ENCODE measurements at places on chromosomes 6 and 20.

DNA sequence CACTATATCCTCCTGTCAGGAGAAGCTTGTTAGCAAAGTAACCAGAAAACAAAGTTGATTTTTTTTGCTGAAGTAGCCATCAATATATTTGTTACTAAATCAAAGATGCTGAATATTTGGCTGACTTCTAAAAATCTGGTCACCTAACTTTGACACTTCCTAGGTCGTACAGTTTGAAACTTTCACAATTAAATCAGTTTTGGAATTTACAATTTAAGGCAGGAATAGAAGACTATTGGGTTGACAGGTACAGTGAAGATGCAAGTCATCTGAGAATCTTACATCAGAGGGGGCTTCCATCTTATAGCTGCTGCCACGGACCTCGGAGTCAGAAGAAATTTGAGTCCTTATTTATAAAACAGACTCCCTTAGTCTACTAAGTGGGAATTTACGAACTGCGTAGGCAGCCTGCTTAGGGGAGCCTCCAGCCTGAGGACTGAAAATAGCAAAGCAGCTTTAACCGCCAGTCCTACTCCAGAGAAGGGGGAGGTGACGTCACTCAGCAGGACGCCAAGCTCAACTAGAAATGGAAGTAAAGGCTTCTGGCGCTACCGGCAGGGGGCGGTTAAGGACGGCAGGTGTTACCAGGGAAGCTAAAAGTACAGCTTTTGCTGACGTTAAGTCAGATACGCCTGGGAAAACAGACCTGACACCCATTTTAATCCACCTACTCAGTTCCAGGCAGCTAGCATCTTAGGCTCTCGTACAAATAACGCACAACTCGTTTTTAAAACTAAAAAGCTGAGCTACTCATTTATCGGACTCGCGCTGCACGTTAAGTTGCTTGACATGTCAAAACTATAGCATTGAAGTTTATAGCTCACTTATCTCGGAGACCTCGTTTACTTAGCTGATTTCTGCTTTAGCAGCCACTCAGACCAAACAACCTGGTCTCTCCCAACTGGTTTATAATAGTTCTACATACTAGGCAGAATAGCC lies 61.1 kb upstream of the HFE start:
- DNase-seq = peak; percentile 96

GRCh38 chr6:111573131-111573883 lies 32.4 kb downstream of the TRAF3IP2 start:
- DNase-seq = no peak

DNA sequence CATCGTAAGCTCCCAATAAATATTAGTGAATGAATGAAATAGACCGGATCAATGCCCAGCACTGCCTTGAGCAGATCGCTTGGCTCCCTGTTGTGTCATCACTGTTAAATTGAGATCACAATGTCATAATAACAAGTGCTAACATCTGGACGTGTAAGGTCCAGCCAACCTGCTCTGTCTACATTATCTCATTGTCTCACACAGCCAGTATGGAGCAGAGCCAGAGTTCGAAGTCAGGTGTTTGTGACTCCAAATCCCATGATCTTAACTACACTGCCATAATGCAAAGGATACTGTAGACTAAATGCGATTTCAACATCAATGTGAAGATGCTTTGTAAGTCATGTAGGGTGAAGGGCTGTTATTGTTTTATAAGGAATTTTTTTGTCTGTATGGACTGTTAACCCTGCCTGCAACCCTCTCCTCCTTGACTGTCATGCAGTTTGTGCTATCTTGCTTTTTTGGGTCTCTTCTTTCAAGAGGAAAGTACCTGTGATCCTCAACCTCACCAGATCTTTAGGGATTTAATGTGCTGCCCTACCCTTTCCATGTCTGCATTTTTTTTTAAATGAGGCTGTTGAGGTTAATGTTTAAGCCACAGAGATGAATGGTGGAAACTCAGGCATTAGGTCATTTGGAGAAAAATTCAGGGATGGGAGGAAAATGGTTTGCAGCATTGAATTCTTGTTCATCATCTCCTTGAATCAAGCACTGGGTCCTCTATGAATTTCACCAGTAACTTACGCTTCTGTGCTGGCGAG lies 49.0 kb upstream of the OCSTAMP start:
- DNase-seq = no peak

- DNase-seq = no peak
Measured at GRCh38 chr6:38676974-38677544, 25.9 kb downstream of the GLO1 start.

- DNase-seq = no peak
Measured at GRCh38 chr20:51306081-51306480, 236.4 kb downstream of the NFATC2 start.

- no peak for DNase-seq
Measured at GRCh38 chr20:63822276-63822696, 8.8 kb downstream of the ZBTB46 start.

- no peak for DNase-seq
Measured at GRCh38 chr20:22775256-22775655, 190.9 kb upstream of the FOXA2 start.
